Bronchial smooth muscle cell (primary cell): ENCODE measurements at places on chromosomes 7 and 10. TPM values are rescaled to one million over a fixed set of nuclear protein-coding genes. Genes with fewer than 3 reads are reported as not detected.

The EIF3B gene
- 123 and 139 TPM in 2 replicates for total RNA-seq

The IGFBP1 gene
- total RNA-seq: not detected in 2 replicates

The HYAL4 gene
- not detected in 2 replicates for total RNA-seq

The RBP3 gene
- not detected in 2 replicates for total RNA-seq

The ZNF12 gene
- total RNA-seq: 11.1 and 14.2 TPM in 2 replicates

The PNLIPRP2 gene
- total RNA-seq: not detected in 2 replicates
